Activated T-cell treated with anti-CD3 and anti-CD28 coated beads, Interleukin-2, amount 50 U/mL, for 24 hours (primary cell): ENCODE measurements at places on chromosomes 13 and 19.

GRCh38 chr19:17351815-17352435, 14.6 kb downstream of the GTPBP3 start:
- DNase-seq, result no peak

DNA sequence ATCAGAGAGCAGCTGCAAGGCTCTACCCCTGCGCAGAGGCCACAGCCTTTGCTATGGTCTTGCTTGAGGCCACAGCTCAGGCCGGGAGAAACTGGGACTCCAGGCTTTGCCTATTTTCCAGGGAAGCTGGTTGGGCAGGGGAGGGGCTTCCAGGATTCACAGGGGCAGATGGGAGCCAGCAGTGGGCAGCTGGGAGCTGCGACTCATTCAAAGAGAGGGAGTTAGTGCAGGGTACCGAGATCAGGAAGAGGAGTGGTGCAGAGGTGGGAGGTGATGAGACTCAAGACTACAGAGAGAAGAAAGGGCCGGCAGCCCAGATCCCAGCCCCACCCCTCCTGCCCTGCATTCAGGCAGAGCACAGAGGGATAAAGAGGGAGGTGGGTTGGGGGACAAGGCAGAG, 12.1 kb downstream of the ADGRE5 start:
- no peak for DNase-seq

GRCh38 chr19:45097776-45098520, 5.0 kb downstream of the PPP1R37 start:
- DNase-seq, result no peak

GRCh38 chr13:44170731-44171130, 202.9 kb upstream of the SERP2 start:
- no peak for DNase-seq

GRCh38 chr13:98348466-98349200, 171.6 kb upstream of the RNF113B start:
- no peak for DNase-seq

GRCh38 chr19:33728141-33728540, 68.5 kb upstream of the KCTD15 start:
- no peak for DNase-seq

DNA sequence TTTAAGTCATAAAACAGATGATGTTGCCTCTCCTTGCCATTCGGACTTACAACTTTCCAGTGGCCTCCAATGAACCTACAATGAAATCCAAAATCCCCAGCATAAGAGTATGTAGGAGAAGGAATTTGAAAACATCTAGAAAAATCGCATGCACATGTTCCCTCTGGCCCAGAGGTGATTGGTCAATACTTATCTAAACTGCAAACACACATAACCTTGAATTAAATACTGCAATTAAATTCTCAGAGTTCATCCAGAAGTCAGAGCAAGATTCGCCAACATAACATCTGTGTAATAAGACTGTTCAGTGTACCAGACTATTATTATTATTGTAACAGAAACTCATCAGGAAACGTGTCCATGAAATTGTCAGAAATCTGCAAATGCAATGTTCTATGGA, 82.2 kb upstream of the USP29 start:
- no peak for DNase-seq

DNA sequence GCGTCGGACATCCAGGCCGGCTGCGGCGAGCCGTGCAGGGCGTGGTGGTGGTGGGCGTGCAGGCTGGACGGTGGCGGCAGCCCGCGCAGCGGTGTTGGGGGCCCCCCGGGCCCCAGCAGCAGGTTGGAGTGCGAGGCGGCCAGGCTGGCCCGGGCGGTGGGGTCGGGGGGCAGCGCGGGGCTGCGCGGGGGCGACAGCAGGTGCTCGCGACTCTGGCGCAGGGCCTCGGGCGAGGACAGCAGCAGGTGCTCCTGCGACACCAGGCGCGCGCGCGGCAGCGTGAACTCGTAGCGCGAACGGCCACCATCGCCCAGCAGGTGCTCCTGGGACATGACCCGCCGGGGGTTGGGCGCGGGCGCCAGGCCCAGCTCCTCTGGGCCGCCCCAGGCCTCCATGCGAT, 9.8 kb downstream of the SHISA7 start:
- no peak for DNase-seq

- DNase-seq, result no peak
Measured at GRCh38 chr13:58630794-58631193, 999.2 kb downstream of the PCDH17 start.

DNA sequence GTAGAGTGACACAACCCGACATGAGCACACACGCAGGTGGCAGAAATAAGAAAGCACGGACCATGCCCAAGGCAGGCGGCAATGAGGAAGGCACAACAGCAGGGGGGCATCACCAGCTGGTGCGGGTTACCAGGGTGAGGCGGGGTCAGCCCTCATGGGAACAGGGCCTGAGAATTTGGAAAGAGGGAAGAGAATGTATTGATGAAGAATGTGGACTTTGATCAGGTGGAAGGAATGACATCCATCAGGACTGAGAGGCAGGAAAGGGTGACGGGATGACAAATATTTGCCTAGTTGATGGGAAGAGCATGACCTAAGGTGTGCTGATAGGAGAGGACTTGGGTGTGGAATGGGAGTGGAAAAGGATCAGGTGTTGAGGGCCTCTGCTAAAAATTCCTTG, 177.5 kb downstream of the ABCC4 start:
- DNase-seq, result no peak
